ENCODE measurements at places on chromosomes 4 and X.
A peak's percentile ranks its signal among the peaks of the same experiment; 100 is the strongest.

GRCh38 chr4:3280466-3280865 lies 12.4 kb upstream of the RGS12 start:
- no peak for DNase-seq

GRCh38 chrX:30935985-30936384 lies 46.9 kb upstream of the TAB3 start:
- DNase-seq: no peak

GRCh38 chrX:29071525-29072320 lies 484.5 kb downstream of the IL1RAPL1 start:
- no peak for DNase-seq

- no peak for DNase-seq
Measured at GRCh38 chrX:116246261-116246660, 75.7 kb downstream of the AGTR2 start.

DNA sequence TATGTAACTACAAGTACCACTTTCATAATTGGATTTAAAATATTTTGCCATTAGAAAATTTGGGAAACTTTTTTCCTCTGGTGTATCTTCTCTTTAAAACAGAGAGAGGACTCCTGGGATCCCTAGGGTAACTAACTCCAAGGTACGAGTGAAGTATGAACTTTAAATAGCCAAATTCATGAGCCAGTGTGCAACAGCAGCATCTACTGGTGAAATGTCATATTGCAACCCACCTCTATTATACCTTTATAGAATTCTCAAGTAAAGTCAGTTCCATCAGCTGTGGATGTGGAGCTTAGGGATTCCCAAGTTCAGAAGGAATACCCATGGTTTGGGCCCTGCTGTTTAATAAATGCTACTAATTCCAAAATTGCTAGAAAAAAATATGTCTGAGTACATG lies 282.7 kb upstream of the TAPT1 start:
- no peak for DNase-seq

- no peak for DNase-seq
Measured at GRCh38 chrX:154459832-154460231, 1.8 kb downstream of the PLXNA3 start.

- no peak for DNase-seq
Measured at GRCh38 chrX:79130857-79131256, 13.6 kb upstream of the GPR174 start.

- no peak for DNase-seq
Measured at GRCh38 chr4:8552024-8552423, 28.2 kb upstream of the GPR78 start.

DNA sequence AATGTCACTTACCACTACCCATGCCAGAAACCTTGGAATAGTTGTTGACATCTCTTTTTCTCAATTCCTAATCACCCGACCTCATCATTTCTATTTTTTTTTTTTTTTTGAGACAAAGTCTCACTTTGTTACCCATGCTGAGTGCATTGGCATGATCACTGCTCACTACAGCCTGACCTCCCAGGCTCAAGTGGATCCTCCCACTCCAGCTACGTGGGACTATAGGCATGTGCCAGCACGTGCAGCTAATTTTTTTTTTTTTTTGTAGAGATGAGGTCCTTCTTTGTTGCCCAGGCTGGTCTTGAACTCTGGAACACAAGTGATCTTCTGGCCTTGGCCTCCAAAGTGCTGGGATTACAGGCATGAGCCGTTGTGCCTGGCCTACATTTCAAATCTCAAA lies 12.0 kb downstream of the KDM6A start:
- no peak for DNase-seq

DNA sequence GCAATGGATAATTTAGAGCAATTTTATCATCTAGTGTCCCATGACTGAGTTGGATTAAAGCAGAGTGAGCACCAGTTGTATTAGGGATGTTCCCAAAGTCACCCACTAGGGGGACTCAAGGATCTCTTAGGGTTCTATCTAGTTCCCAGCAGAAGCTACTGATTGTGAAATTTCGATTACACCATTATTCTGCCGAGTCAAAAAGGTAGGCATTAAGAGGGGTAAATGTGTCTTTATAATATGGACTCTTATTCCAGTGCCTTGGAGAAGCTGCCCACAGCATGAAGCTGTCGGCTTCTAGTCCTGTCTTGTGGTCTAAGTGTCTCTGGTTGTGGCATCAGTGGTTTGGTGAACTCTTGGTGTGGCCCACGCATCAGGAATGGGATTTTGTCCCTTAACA lies 53.3 kb downstream of the RGS12 start:
- no peak for DNase-seq

DNA sequence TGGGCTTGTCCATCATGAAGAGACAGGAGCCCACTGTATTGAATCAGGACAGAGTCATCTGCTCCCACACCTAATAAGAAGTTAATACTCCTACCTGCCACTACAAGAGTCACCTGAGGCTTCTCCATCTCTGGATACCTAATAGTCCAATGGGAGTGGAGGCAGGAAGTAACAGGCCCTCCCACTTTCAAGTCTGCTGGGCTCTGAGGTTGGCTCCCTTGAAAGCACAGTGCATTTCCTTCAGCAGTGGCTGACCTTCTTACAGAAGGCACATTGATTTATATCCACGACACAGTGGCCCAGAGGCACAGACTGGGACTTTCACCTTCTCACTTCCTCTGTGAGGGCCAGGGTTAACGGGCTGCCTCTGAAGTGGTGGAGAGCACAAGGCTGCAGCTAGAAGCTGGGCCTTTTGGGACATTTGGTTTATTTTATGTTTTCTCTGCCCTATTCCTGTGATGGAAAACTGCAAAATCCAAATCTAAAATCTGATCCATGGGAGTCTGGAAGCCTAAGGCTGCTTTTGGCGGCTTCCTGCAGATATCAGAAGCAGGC lies 38.1 kb downstream of the FRG2 start:
- DNase-seq: no peak

- DNase-seq: no peak
Measured at GRCh38 chrX:154718616-154719015, 32.3 kb downstream of the GAB3 start.

DNA sequence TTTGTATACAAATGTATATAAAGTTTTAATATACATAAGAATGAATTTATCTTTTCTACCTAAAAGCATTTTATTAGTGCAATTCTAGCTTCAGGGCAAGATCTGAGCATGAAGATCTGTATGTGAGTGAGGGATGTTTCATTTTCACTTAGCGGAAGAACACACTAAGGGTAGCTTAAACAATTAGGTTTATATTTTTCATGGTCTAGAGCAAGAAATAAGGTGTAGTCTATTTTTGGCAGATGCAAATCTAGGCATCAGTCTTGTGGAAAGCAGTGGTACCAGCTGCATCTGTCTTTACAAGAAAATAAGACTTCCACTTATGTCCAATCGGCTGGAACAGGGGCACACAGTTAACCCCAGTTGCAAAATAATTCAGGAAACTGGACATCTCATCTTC lies 433.3 kb downstream of the ADAM29 start:
- DNase-seq: no peak

DNA sequence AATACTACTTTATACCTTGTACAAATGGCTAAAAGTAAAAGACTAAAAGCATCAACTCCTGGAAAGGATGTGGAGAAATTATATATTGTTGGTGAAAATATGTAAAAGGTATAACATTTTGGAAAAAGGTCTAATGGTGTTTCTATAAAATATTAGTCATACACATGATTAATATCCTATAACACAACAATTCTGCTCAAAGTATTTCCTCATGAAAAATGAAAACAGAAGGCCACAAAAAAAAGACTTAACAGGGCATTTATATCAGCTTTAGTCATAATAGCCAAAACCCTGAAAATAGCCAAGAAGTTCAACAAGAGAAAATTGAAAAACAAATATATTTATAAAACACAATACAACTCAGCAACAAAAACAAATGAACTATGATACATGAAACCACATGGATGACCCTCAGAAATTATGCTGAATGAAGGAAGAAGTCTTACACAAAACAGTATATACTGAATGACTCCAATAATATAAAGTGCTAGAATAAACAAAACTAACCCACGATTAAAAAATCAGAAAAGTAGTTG lies 38.8 kb downstream of the TBCK start:
- DNase-seq: no peak

DNA sequence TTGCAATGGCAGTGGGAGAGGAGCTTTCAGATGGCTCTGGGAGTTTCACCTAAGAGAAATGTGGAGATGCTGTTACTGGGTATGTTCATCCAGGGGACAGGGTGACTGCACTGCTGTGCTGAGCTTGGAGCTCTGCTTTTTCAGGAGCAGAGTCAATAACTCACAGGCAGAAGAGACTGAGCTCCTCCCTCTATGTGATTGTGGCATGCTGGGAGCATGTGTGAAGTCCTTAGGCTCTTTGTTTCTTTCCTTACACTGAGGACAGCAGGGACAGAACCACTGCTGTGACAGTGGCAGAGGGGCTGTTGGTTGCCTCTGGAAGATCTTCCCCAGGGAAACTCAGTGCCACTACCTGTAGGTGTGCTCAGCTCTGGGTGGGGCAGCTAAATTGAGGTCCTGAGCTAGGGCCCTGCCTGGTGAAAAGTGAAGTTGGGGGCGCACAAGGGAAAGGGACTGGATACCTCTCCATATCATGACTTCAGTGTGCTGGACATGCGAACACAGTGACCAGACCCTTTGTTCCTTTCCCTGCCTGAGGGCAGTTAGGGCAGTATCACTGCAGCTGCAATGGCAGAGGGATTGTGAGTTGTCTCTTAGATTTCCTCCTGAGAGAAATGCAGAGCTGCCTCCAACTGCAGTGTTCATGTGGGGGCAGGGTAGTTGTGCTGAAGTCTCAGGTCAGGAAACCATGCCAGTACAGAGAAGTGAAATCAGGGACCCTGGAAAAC lies 156.7 kb downstream of the TENT5D start:
- DNase-seq: no peak

- no peak for DNase-seq
Measured at GRCh38 chr4:51895158-51895557, 52.2 kb downstream of the DCUN1D4 start.

GRCh38 chrX:71871367-71871766 lies 39.3 kb upstream of the NHSL2 start:
- DNase-seq: peak; percentile 22

GRCh38 chr4:100849319-100849718 lies 331.5 kb upstream of the EMCN start:
- no peak for DNase-seq

GRCh38 chrX:1336331-1336943 lies at the start of gene IL3RA:
Gene IL3RA (plus strand): TSS chrX:1336785. CDS start chrX:1341766, 4,981 bp downstream.
- DNase-seq: no peak

- DNase-seq: no peak
Measured at GRCh38 chrX:108064001-108064400, 19.1 kb downstream of the VSIG1 start.

- DNase-seq: no peak
Measured at GRCh38 chrX:69303231-69303630, 138.0 kb upstream of the PJA1 start.

- no peak for DNase-seq
Measured at GRCh38 chr4:53174823-53175222, 191.0 kb downstream of the SCFD2 start.

DNA sequence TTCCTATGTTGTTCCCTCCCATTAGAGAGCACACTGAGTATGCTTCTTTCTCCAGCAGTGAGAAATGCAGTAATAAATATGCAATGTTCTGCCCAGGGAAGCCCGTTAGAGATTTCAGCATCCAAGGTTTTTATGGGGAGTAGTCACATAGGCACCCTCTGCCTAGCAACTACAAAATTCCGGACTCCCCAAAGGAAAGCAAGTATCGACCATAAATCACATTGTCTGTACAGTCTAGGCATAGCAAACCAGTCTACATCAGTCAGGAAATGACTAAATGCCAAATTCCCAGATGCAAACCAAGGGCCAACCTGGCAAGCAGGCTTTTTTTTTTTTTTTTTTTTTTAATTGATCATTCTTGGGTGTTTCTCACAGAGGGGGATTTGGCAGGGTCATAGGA lies 34.8 kb downstream of the GPR101 start:
- DNase-seq: no peak

DNA sequence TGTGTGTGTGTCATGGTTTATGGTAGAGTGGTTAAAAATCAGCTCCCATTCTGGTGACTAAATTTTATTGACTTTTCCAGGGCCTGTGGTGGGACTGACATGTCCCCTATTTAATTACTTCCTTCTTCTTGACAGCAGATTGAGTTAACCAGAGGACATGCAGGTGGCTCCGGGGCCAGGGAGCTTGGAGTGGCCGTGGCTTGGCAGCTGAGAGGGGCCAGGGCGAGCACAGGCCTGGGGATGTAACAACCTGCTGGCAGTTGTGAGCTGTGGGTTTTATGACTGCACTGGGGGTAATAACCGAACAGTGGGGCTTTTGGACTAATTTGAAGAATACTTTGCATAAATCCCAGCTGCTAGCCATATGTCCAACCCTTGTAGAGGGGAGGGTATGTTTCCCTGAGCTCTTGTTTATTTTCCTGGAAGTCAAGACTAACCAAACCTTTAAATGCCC lies 186.0 kb downstream of the MID1IP1 start:
- DNase-seq: no peak

- no peak for DNase-seq
Measured at GRCh38 chr4:88242144-88242543, 42.2 kb downstream of the PPM1K start.

DNA sequence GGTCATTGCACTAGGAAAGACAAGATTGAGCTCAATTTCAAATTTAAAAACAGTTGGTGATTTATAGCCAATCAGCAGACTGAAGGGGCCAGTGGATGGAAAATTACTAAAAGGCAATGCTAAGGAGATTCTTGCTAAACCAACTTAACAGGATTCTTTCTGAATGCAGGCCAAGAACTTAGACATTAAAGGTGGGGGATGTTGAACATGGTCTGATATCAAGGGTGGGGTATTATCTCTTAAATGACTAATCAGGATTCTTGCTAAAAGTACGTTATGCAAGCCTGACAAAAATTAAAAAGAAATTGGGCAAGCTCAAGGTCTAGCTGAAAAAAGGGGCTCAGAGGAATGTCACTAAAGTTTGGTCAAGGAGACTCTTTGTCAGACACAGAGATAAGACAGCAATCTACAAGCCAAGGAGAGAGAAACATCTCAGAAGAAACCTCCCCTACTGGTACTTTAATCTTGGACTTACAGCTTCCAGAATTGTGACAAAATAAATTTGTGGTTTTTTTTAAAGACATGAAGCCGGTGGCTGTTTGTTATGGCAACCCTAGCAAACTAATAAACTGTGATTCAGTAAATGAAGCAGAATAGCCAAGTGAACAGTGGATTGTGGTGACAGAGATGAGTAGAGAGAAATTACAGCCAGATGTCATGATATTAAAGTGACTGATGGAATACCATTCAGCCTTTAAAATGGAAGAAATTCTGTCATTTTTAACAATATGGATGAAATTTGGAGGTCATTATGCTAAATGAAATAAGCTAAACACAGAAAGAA lies 120.3 kb upstream of the KLHL4 start:
- no peak for DNase-seq

DNA sequence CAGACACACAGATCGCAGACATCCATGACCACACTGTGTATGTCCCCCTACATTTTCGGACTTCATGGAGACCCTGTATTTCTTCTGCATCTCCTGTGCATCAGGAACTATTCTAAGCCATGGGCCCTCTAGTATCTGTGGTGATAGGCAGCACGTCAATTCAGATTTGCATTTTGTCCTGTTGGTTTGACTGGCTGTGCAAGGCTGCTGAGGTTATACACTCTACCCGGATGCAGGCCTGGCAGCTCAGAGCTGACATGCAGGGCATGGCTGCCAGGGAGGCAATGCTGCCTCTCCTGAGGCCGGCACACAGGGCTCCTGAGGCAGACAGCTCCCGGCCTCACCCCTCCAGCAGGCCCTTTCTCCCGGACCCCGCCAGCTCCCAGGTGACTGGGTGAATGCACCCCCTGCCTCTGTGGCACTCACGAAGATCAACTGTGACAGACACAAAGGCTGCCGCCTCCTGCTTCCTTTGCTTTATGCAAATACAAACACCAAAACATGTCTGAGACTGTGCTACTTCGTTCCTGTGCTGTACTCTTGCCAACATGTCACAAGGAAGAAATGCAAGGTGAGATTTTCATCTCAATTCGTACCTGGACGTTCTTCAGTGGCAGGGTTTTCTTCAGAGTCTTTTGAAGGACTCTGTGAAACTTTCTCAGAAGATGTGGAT lies 51.0 kb downstream of the NSG1 start:
- no peak for DNase-seq
